ENCODE measurements at places on chromosomes 2 and 18.

DNA sequence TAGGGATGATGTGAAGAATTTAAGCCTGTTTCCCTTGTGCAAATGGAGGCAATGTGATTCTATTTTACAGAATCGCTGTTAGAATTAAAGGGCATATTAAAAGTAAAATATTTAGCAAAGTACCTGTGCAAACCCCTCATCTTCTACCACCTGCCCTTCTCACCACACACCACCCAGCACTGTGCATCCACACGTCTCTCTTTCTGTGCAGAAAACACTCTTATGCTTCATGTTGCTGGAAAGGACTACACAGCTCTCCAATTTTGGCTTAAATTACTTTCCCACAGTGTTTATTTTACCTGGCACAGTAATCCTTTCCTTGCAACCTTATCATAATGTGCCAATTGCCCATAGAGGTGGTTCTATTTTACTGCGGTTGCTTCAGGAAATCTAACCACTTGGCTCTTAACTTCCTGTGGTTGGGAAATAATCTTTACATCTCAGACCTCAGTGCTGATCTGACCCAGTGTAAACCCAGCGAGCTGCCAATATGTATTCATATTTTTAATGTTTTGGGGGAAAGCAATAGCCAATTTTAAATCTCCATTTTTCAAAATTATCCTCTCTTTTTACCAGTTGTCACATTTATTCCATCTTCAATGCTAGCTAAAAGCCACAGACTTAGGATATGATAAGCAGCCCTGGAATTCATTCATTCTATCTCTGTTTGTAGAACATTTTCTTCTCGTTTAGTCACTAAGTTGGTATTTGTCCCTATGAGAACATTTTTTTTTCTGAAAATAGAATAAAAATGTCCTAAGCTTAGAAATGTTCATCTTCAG lies 250.9 kb downstream of the DSEL start:
- peak; percentile 40 for DNase-seq

- DNase-seq, result no peak
These were observed at the start of gene FAM124B for GRCh38 chr2:224401641-224402342. TSS of gene FAM124B (minus strand) at chr2:224402107. CDS start at chr2:224401768, 339 bp downstream.

GRCh38 chr2:215019521-215020145 lies 118.8 kb downstream of the ABCA12 start:
- DNase-seq, result no peak

GRCh38 chr2:224523626-224524577 lies 61.3 kb downstream of the CUL3 start:
- DNase-seq, result no peak

GRCh38 chr2:237667893-237668292 lies 40.5 kb downstream of the LRRFIP1 start:
- no peak for DNase-seq

DNA sequence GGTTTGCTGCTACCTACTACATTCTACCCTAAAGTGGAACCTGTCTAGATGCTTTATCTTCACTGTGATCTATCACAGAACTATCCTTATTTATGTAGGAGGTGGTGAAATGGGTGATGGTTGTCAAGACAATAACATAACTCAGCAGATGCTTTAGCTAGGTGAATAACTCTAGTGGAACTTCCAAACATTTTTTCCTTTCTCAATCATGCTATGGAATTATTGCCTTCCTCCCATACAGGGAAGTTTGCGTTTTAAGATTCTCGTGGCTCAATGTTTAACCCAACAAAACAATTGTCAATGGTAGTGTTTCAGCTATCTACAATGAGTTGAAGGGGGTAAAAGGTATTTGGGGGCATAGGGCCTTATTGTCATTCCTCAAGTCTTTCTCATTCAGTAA lies 82.6 kb upstream of the GLI2 start:
- peak; percentile 39 for DNase-seq

GRCh38 chr2:32168513-32168912 lies 2.8 kb downstream of the SLC30A6 start:
- DNase-seq, result no peak

- DNase-seq, result no peak
These were observed 138.1 kb downstream of the WDR7 start for GRCh38 chr18:56789004-56789888.

DNA sequence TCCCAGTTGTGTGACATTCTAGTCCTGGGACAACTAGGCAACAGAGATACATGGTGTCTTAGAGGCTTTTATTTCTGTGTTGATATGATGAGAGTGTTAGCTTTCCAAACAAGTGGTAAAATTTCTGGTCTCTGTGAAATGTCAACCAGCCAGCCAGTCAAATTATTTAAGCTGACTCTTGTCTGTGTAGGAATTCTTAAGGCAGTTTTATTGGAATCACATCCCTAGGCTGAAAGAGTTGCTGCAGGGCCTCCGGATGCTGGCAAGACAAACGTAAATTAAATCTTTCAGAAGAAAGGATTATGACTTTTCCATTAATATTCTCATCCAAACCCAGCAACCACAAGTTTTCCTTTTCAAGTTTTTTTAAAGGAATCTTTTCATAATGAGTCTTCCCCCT lies 44.6 kb downstream of the SERPINB7 start:
- DNase-seq, result peak; percentile 57

DNA sequence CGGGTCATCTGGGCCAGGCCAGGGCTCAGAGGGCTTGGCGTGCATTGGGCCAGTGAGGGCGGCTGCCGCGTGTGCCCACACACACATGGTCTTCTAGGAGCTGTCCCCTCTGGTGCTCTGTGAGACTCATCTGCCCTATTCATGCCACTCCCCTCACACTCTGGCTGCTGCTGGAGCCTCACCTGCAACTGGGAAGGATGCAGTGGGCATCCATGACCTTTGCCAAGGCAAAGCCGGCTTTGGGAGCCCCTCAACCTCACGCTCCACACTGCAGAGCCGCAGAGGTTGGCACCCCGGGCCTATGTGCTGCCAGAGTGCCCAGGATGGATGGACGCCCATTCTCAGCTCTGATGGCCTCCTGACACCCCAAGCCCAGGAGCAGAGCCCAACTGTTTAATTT lies 330.2 kb upstream of the SALL3 start:
- DNase-seq, result no peak

DNA sequence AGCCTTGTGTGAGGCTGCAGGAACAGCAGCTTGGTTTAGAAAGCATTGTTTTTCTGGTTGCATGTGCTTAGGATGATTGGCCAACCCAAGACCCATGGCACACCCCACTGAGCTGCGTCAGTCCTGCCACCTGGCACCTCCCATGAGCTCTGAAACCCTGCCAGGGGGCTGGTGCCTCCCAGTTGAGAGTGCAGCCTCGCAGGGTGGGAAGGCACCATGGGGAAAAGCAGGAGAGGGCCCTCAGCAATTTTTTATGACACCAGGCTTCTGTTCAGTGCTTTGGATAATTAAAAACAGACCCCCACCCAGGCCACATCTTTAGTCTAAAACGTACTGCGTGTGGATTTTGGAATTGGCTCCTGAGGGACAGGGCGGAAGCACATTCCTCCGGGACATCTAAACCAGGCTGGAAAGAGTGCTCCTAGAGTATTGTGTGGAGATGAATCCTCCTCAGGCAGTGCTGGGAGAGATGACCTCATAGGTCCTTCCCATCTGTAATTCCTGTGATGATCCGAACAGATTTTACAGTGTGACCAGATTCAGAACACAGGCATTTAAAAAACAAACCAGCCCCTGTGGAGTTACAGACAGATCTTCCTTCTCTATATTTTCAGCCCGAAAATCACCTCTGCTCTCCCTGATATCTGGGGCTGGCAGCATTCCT lies 438.3 kb downstream of the ZNF521 start:
- DNase-seq, result peak; percentile 36

- no peak for DNase-seq
These were observed 88.4 kb upstream of the SMAD2 start for GRCh38 chr18:48018851-48019250.

- DNase-seq, result no peak
These were observed 124.2 kb upstream of the ARHGAP28 start for GRCh38 chr18:6605115-6605869.

DNA sequence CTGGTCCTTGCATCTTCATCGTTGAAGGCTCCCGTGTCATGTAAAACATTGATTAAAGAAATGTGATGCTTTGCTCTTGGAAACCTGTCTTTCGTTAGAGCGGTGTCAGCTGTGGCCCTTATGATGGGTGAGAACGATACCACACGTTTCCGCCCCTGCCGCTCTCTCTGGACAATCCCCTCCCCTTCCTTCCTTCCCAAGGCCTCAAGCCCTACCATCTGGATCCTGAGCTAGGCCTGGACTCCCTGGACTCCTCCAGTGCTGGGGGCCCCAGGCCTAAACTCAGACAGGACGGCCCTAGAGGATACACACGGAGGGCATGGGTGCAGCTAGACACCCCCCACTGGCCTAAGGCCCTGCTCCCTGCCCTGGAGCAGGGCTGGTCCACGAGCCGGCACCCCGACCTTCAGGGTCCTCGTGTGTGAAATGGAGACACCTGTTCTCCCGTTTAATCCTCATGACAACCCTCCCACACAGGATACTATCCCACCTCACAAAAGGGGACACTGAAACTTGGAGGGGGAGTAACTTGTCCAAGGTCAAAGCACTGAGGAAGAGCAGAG lies 13.2 kb downstream of the BIN1 start:
- no peak for DNase-seq

DNA sequence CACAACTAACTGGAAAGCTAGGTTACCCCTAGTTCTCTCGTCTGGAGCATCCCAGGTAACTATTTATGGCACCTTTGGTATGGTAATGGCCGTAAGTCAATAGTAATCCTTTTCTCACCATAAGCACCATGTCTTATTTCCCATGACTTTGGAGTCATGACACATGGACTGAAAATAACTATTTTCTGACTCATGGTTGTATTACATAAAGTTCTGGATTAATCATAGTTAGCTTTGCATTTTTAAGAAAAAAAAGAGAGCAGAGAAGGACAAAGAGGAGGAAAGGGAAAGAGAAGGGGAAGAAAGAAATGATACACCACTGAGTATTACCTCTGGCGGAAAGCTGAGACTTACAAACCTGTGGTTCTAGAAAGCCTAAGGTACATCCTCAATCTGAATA lies 99.3 kb downstream of the BIN1 start:
- DNase-seq, result peak; percentile 44

GRCh38 chr2:177242121-177242987 lies 22.2 kb downstream of the NFE2L2 start:
- DNase-seq, result peak; percentile 93

DNA sequence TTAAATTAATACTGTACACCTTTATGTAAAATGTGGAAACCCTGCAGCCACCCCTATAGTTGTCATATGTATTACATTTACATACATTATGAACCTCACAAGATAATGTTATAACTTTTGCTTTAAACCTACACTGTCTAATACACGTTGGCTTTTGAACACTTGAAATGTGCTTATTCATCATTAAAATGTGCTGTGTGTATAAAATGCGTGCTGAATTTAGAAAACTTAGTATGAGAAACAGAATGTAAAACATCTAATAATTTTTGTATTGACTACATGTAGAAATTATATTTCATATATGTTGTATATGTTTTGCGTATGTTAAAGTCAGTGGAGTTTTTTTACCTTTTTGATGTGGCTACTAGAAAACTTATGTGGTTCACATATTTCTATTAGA lies 68.8 kb downstream of the MAPRE2 start:
- no peak for DNase-seq

DNA sequence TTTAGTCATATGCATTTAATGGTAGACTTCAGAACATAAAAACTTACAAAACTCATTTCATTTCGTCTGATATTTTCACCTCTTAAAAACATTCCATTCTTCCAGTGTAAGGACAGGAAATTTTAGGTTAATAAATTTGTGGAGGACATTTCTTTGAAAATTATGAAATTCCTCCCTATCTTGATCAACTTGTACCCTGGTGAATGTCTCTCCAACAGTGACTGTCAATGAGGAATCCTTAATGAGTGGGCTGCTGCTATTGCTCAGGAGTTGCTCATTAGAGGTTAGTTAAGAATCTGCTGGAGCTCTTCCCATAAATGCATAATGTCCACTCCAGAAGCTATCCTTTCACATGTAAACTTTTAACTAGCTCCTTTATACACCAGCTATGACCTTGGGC lies 69.1 kb downstream of the LRP1B start:
- DNase-seq, result no peak

DNA sequence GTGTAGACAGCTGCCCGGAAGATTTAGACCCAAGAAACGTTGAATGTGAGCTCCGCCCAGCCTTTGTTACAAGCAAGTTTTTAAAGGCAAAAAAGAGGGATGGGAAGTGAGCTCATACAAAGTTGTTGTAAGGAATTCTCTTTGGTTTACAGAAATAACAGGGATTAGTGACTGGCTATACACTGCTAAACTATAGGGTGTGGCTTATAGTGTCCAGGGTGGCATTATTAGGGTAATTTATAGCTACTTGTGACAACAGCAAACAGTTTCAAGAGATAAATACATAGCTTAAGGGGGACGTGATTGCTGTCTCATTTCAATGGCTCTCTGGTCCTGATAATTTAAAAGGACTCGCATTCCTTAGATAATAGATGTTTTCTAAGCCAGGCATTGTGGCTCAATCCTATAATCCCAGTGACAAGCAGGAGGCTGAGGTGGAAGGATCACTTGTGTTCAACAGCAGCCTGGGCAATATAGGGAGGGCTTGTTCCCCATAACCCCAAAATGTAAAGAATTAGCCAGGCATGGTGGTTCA lies 66.5 kb upstream of the TGIF1 start:
- no peak for DNase-seq

- DNase-seq, result no peak
These were observed 164.0 kb downstream of the TFCP2L1 start for GRCh38 chr2:121120991-121121390.

DNA sequence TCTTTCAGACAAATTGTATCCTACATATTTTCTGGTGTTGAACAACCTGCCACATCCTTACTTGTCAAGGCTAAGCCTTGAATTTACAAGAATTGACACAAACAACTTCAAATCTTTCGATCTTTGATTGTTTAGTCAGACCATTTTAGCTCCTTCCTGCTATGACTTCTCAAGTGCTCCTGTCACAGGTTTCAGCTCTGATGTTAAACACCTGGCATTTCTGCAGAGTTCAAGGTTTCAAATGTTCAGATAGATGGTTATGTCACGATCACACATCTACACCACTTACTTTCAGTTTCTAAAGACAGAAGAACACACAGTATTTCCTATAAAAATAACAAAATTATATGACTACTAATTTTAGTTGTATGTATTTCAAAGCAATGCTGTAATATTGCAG lies 84.0 kb downstream of the RND3 start:
- no peak for DNase-seq

DNA sequence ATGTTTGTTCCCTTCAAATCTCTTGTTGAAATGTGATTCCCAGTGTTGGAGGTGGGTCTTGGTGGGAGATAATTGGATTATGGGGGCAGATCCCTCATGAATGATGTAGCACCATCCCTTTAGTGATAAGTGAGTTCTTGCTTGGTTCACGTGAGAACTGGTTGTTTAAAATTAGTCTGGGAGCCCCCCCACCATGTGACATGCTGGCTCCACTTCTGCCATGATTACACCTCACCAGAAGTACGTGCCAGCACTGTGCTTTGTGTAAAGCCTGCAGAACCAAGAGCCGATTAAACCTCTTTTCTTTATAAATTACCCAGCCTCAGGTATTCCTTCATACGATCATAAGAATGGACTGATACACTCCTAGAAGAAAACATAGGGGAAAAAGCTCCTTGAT lies 10.1 kb downstream of the ABI2 start:
- no peak for DNase-seq

- DNase-seq, result no peak
These were observed 14.4 kb upstream of the BIN1 start for GRCh38 chr2:127121353-127121752.

Measured in fibroblast of skin of left quadriceps (primary cell).